ENCODE measurements at places on chromosomes 3 and 15.

DNA sequence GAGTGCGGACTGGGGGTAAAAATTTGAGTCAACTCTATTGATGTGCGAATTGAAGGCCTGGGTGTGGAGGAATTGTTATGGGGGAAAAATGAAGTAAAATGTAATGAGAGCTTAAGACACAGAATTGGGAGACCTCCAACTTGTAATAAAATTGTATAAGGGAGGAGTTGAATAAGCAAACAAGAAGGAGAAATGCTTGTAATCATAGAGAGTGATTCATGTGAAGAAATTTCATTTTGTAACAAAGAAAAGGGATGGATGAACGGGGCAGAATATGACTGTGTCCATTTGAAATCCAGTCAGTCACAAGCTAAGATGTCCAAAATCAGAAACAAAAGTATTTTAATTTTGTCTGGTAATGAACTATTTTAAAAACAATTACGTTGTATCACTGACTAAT is 552.3 kb downstream of the NAALADL2 start:
- no peak for DNase-seq

DNA sequence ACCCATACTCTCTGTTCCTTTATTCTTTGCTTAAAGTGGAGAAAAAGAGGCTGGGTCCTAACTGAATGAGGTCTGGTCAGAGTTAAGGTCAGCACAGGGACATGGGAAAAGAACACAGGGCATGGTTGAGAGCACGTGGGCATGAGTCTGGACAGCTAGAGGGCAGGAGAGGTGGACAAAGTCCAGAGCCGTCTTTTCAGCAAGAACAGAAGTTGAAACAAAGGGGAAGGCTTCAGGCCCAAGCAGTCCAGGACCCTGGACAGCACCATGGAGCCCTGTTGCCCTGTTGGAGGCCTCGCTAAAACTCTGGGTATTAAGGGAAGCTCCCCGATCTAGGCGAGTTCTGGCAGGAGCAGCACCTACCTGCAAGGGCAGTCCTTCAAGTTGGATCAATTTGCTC is 50.7 kb downstream of the XYLB start:
- no peak for DNase-seq

DNA sequence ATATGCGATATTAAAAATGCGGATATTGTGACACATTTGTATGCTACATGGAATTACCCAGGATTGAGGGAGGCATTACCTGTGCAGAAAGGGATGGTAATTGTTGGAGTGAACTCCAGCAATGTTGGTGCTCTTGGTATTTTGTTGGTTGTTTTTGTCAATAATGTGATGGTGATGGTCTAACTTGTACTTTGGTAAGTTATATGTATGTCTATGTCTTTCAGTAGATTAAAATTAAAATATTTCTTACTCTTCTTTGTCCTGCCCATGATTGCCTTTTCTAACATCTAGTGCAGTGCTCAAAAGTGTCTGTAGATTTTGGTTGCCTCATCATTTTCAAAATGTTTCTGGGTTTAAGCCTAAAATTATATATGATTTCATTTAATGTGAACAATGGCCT is 192.7 kb downstream of the ROBO2 start:
- no peak for DNase-seq

- no peak for DNase-seq
Observed at GRCh38 chr3:175940881-175941280, 1081.7 kb downstream of the NAALADL2 start.

GRCh38 chr3:152738656-152739055 is 96.3 kb upstream of the P2RY1 start:
- DNase-seq: no peak

GRCh38 chr3:126277629-126278378 is 79.4 kb downstream of the KLF15 start:
- DNase-seq: no peak

DNA sequence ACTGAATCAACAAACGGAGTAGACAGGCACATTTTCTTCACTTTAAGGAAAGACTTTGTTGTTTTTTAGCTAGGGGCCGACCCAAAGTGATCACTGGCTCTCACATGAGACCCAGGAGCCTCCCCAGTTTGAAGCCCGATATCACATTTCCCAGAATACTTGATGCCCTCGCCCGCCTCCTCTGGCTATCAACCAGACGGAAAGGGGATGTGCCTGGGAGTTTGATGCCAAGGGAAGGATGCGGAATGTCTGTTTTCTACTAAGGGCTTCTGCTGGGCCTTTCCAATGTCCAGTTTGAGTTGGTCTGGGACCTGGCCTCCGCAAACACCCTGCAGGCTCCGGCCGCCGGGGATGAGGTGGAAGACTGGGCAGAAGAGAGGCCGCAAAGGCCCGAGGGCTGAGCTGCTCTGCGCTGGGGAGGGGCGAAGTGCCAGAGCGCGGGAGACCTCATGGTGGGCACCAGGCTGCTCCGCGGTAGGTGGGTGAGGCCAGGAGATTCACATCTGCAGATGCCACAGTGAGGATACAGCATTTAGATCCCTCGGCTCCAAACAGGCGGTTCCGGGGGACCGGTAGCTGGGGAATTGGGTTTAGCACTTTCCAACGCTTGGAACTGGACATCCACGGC is 491 bp upstream of the ZNF774 start:
- DNase-seq: no peak

DNA sequence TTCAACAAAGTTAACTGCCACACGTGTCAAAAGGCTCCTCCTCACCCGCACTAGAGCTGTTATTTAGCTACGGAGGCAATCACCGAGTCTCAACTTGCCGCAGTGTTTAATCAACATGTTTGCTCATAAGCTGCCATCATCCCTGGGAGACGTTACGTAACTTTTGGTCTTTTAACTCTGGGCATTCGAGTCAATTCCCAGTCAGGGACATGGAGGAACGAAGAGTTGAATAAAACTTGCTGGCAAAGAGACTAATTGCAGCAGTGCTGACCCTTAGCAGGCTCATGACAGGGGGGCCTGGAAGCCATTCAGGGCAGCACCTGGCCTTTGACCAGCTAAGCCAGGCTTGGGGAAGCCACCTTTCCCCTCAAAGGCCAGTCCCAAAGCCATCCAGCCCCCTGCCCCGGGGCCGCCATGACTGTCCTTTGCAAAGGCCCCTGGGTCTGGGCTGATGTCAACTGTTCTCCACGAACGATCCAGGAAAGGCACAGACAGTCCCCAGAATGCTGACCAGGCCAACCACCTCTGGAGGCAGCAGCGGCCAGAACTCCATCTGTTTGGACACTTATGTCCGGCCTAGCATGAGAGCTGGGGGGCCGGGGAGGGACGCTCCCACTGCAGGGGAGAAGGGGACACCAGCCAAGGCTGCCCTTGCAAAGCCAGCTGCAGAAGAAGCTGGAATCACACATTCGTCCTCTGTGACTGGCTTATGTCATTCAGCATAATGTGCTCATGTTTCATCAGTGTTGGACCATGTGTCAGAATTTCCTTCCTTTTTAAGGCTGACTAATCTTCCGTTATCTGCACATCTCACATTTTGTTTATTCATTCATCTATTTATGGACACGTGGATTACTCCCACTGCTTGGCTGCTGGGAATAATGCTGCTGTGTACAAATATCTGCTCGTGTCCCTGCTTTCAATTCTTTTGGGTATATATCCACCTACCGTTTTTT is 43.7 kb downstream of the PCSK6 start:
- DNase-seq: no peak

- no peak for DNase-seq
Observed at GRCh38 chr15:101434032-101434920, 55.2 kb downstream of the PCSK6 start.

DNA sequence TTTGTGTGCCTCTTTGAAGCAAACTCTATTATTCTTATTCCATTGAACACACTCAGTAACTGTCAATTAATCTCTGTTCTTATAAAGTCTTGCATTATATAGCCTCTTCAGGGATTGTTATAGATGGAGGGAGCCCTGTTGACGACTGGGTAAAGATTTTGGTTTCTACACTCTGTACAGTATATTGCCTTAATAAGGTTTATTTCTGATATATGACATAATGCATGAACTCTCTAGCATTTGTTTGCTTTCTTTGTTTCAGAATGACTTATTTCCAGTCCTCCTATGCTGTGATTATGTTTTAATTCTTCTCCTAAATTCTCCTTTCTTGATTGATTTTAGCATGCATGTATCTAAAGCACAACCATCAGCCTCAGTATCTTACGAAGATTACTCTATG is 494.9 kb downstream of the DIPK2A start:
- no peak for DNase-seq

- DNase-seq: no peak
Observed at GRCh38 chr3:76930712-76931111, 109.2 kb upstream of the ROBO2 start.

- no peak for DNase-seq
Observed at GRCh38 chr3:129006864-129007263, 5.8 kb downstream of the EFCC1 start.

DNA sequence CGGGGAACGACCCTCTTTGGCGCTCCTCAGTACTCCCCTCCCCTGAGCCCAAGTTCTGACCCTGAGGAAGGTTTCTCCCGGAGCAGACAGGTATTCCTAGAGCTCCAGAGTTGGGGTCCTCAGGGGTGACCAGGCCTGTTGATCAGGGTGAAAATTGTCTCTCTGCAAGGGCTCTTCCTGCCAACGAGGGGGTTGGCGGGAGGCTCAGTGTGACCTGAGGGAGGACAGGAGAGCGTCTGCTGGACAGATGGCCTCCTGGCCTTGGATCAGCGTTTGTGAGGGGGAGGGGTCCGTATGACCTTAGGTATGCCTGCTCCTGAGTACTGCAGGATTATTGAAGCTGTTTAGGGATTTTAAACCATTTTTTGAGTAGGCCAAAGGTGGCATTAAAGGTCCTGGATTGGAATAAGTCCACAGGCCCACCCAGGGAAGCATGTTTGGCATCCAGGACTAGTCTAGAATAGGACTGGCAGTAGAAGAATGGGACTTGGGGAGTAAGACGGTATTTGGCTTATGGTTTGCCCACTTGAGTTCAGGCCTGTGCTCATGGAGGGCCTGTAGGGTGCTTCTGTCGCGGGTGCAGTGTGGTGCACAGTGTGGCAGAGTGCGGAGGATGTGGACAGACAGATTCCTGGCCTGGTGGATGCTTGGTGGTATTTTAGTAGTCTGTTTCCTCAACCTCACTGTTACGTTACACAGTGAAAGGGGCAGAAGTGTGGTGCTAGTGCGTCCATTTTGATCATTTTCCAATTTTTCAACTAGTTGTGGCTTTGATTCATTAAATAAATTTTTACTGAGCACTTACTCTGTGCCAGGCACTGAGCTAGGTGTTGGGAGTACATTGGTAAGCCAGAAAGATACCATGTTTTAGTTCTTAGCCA is 959 bp downstream of the ZNF592 start:
- DNase-seq: no peak

DNA sequence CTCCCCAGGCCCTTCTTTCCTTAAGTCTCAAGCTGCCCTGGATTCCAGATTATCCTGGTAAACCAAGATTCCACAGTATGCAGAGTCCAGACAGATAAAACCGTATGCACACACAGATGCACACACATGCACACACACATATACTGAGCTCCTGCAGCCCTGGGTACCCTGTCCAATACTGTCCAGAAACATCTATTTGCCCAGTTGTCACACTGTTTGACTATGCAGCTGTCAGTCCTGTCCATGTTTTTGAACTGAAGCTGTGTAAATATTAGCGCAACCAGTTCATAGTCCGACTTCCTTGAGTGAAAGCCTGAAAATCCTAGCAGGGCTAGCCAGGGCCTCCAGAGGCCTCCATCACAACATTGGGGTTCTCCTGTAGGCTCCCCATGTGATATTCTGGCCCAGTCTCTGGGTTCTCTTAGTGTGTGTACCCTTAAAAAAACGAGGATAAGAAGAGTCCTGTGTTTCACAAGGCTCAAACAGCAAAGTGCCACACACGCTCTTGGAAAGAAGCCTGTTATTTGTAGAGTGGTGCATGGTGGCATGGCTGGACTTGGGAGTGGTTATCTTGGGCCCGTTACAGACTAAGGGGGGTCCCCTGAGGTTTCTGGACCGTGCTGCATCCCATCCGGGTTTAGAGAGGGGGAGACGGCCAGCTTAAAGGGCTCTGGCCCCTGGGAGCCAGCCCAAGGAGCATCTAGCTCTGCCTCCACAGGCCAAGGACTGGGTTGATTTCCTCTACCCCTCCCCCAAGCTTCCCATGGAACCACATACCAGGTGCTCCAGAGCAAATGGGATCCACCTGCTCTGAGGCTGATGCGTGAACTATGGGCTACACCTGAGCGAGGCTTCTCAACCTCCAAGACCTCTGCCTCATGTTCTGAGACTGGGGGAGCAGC is 108.3 kb downstream of the IQSEC1 start:
- DNase-seq: no peak

DNA sequence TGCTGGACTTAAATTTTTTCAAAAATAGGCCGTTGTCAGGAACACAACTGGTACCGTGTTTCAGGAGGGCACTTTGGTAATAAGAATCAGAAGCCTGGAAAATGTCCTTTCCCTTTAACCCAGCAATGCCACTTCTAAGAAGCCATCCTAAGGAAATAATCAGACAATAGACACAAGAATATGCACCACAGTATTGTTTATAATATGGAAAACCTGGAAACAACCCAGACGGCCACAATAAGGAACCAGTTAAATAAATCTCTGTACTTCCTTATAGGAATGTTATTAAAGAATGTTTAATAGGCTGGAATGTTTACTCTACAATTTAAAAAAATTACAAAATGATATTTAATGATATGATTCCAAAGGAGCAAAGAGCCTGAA is 30.4 kb upstream of the ATP1B3 start:
- no peak for DNase-seq

- DNase-seq: no peak
Observed at GRCh38 chr3:153829606-153830170, 291.5 kb upstream of the ARHGEF26 start.

DNA sequence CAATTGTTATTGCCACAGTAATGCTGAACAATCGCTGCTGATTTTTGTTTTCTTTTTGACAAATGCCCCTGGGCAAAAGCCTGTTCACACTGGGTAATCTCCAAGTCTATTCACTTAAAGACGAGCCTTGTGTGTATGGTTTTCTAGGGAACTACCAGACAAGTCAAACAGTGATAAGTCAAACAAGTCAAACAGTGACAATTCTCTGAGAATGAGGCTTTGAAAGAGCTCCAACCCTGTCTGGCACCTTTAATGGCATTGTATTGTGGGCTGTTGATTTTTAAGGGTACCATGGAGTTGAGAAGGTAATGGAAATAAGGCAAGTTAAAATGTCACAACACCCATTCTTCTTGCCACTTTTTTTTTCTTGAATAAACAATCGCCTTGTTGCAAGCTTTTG is 59.4 kb upstream of the TMC3 start:
- no peak for DNase-seq

- DNase-seq: no peak
Observed at GRCh38 chr3:180036671-180037455, at the start of gene PEX5L. PEX5L (minus strand) TSS chr3:180036937; CDS start chr3:180036599, 338 bp downstream.

DNA sequence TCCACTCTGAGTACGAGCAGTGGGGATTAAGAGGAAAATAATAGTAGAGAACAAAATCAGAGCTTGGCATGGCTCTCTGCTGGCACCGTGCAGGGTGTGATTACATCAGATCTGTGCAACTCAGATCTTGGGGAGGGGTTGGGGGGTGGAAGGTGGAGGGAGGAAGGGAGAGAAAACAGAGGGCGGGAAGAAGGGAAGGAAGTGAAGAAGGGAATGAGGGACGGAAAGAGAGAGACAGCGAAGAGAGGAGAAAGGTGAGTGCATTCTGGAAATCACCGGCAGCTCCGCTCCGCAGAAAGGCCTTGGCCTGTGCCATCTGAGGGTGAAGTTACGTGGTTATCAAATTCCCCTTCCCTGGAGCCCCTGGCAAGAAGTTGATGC is 31.0 kb upstream of the ADAMTS17 start:
- no peak for DNase-seq

- DNase-seq: no peak
Observed at GRCh38 chr3:128195802-128196201, 42.5 kb downstream of the EEFSEC start.

Data from stimulated activated CD8-positive, alpha-beta memory T cell treated with anti-CD3 and anti-CD28 coated beads, Interleukin-2, amount 100 ng/mL, for 1 hour (primary cell).